ENCODE measurements at places on chromosomes 2 and 18.

DNA sequence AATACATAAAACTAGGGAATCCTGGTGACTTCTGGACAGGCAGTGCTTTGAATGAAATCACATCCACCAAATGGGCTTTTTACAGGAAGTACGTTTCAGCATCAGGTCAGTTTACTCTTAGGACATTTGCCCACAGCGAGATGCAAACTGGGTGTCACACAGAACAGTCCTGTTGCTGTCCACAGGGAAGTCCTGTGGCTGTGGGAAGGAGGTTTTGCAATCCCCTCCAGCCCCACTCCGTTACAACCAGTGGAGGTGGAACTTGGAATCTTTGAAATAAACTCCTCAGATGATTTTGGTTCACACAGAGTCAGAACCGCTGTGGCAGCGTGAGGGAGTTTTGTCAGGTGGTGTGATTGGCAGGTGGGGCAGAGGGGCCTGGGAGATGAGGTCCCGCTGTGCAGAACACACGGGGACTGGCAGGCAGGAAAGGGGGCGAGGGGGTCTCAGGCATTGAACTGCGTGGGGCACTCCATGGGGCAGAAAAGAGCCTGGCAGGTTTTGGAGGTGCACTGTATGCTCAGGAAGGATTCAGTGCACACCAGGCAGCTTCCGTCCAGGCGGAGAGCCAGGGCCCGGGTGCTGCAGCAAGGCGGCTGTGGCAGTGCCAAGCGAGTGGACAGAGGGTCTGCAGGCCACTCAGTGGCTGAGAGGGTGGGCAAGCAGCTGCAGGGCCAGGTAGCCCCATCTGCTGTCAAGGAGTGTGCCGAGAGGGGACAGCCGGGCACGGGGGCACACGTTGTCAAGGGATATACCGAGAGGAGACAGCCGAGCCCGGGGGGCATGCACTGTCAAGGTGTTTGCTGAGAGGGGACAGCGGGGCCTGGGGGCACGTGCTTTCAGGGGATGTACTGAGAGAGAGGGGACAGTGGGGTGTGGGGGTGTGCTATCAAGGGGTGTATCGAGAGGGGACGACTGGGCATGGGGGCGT lies 148.7 kb downstream of the LDLRAD4 start:
- no peak for DNase-seq

- DNase-seq: no peak
Measured at GRCh38 chr2:169694894-169695260, 608 bp downstream of the PHOSPHO2 start.

DNA sequence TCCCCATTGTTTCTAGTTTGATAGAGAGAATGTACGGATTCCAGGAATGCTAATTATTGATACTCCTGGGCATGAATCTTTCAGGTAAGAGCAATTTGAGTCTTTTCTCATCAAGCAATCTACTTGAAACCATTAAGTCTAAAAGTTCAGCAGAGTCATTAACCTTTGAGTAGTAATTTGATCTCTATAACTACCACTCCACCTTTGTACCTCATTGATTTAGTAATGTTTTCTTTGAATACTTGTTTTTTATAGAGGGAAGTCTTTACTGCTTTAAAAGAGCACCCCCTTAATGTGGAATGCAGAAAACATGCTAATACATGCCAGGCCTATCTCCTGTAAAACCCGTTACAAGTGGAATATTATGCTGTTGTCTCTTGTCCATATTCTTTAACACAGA lies 45.0 kb downstream of the EIF5B start:
- DNase-seq: peak; percentile 28

DNA sequence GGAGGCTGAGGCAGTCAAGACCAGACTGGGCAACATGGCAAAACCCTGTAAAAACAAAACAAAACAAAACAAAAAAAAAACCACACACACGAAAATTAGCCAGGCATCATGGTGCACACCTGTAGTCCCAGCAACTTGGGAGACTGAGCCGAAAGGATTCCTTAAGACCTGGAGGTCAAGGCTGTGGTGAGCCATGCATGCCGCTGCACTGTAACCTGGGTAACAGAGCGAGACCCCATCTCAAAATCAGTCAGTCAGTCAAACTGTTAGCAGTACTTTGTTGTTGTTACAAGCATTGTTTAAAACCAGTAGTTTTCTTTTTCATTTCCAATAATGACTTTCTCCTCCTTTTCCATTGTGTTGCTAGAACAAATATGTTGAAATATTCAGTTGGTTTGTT lies 21.7 kb downstream of the EPB41L5 start:
- DNase-seq: no peak

DNA sequence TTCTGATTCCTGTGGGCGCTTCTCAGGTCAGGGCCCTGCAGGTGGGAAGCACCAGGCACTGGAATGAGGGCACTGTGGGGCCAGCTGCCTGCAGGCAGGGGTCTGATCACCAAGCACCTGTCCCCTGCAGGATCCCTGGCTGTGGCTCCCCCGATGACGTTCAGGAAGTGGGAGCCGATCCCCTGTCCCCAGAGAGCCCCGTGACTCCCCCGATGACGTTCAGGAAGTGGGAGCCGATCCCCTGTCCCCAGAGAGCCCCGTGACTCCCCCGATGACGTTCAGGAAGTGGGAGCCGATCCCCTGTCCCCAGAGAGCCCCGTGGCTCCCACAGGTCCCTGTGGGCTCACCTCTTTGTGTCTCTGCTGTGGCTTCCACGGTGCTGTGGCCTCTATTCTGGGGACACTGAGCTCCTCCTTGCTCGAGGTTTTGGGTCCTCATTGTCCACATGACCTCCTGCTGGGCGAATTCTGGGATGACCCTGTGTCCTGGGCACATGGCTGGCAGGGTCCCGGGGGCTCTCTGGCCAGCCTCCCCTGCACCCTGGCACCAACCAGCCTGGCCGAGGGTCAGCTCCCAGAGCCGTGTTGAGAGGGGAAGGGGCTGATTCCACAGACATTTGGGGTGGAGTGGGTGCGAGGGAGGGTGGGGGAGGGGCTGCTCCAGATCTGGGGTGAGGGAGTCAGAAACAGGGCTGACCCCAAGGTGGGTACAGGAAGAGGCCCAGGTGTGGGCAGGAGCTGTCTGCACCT lies 4.8 kb downstream of the NEU4 start:
- no peak for DNase-seq

DNA sequence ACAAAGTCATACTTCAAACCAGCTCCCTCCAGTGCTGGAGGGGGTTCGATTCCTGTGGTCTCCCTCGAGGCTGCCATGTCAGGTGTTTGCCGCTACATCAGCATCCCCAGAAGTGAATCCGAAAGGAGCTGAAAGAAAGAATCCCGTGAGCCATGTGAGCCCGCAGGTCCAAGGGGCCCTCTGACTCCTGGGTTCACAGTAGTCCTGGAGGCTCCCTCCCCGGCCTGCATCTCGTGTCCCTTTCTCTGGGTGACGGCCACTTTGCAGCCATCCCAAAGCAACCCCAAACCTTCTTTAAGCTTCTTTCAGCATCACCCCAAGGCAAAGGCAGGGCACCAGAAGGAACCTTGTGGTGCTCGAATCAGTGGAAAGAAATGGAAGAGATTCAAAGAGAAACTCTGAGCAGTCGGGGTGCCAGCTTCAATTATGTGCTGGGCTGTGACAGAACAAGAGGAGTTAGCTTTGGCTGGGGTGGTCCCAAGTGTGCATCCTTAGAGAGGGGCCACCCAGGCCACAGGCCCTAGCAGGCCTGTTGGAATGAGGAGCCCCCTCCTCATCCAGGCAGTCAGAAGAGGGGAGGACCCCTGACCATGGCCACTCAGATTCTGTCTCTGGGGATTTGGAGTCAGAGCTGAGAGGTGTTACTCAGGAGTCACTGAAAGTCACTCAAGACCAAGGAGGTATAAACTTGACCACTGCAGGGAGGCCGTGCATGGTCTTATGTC lies 59.7 kb downstream of the CIB4 start:
- DNase-seq: no peak

GRCh38 chr18:37225279-37225678 lies 340.3 kb downstream of the CELF4 start:
- no peak for DNase-seq

- DNase-seq: no peak
Measured at GRCh38 chr2:169349535-169349934, 12.8 kb downstream of the LRP2 start.

Data from HepG2 (cell line).